NCI-H460 (cell line): ENCODE measurements at places on chromosomes 7 and 10.
A peak's percentile ranks its signal among the peaks of the same experiment; 100 is the strongest.

- no peak for DNase-seq
Observed at GRCh38 chr10:74987339-74988053, 124.0 kb upstream of the SAMD8 start.

DNA sequence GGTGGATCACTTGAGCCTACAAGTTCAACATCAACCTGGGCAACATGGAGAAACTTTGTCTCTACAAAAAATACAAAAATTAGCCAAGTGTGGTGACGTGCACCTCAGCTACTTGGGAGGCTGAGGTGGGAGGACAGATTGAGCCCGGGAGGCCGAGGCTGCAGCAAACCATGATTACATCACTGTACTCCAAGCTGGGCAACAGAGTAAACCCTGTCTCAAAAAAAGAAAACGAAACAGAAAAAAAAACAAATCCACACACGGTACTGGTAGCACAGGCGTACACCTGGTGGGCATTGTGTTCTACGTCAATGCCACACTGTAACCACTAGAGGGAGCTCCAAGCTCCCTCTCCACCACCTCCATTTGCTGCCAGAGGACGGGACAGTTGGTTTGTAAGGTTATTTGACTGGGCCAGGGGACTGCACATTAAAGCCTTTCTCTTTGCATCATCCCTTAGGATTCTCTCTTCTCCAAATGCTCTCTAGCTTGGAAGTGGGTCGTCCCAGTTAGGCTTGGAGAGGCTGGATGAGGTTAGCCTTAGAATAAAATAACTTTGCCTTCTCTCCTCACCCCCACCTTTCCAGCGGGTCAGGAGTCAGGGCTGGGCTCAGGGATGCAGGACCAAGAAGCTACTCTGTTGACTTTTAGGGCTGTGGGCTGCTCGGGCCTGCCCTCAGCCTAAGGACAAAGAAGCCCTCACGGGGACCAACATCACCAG lies 130.8 kb downstream of the SORBS1 start:
- peak; percentile 56 for DNase-seq

- DNase-seq = no peak
Observed at GRCh38 chr10:94138391-94138790, 144.7 kb downstream of the PLCE1 start.

DNA sequence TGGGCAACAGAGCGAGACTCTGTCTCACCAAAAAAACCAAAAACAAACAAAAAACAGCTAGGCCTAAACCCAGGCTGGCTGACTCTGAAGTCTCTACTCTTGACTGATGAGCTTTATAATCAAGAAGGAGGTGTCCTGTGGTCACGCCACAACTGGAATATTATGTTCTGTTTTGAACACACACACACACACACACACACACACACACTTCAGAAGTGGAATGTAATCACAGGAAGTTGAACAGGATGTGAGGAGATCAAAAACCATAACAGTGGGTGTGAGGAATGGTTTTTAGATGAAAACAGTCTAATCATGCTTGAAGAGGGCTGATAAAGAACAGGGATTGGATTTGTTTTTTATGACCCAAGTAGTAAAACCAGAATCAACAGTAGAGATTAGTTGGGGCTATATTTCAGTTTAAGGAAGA lies 51.1 kb upstream of the IL6 start:
- no peak for DNase-seq

GRCh38 chr10:69642747-69643146 lies 12.7 kb downstream of the FAM241B start:
- no peak for DNase-seq

DNA sequence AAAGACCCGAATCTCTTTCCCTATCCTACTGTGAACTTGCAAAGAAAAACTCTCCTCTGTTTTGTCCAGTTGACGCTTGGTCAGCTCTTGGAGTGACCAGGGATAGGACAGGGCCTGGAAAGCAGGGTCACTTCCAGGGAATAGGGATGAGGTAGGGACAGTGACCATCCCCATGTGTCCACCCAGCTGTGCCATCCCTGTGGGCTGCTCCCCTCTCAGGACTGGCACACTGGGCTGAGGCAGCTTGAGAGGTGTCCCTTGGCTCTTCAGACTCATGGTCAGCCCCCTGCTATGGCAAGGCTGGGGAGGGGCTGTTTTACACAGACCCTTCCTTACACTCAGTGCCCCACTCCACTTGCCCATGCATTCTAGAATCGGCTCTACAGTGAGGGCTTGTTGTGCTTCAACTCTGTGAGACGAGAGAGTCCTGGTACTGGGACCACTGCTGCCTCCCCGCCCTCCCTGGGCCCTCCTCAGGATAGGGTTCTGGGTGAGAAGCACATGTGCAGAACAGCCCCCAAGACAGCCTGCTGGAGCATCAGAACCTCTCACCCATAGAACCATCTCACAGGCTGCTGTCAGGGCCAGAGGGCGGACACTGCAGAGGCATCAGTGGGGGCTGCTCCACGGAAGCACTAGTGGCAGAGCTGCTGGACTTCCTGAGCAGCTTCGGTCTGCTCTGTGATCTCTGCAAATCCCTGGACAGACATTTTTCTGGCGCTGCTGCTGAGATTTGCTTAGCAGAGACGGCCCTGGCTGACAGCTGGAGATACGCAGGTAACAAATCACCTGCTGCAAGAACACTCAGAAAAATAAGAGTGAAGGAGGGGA lies 202.8 kb upstream of the CXCL12 start:
- no peak for DNase-seq
